ENCODE measurements at places on chromosomes 12 and 14. TPM values are rescaled to one million over a fixed set of nuclear protein-coding genes. Genes with fewer than 3 reads are reported as not detected.

GRCh38 chr12:31536672-31537071 is 54.3 kb downstream of the DENND5B start:
- H3K4me1 ChIP-seq = no peaks in the 10 kb centered on the region
- no peak for DNase-seq
- H3K27me3 ChIP-seq = no peaks in the 10 kb centered on the region

DNA sequence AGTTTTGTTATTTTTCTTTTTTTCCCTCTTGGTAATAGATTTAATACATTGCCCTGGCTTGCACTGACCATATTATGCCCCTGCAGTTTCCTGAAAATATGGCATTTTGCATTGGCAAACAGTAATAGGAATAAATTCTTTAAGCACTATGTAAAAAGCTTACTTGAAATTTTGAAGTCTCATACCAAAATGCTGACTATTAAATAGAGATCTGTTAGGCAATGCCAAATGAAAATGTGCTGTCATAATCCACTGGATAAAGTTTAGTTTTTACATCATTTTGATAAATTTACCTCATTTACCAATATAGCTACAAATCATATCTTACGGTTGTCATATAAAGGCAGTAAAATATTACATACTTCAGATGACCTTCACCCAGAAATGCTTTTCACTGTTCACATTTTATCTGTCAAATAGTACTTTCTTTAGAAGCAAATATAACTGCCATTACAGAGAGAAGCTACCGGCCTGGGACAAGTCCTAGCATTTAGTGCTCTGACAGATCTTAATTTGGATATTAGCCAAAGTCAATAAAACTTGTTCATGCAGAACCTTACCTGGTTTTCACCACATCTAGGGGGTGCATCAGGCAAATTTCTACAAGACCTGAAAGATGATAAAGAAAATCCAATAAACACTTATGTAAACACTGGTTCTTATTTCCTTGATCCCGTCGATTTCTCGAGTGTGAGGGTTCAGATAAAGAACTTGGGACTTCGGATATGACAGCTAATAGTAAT is 212.9 kb downstream of the PAX9 start:
- H3K27me3 ChIP-seq = no peaks in the 10 kb centered on the region
- H3K27ac ChIP-seq = no peak overlapping the region
- H3K4me1 ChIP-seq = no peaks in the 10 kb centered on the region
- DNase-seq = no peak
- no peak overlapping the region for H3K4me3 ChIP-seq
- no peaks in the 10 kb centered on the region for H3K36me3 ChIP-seq

GRCh38 chr14:74062809-74063150 is 21.5 kb downstream of the ALDH6A1 start:
- H3K4me1 ChIP-seq = no peaks in the 10 kb centered on the region
- no peaks in the 10 kb centered on the region for H3K27me3 ChIP-seq
- no peak overlapping the region for H3K27ac ChIP-seq
- DNase-seq = no peak
- H3K36me3 ChIP-seq = peaks cover 91% of the 10 kb centered on the region
- H3K4me3 ChIP-seq = no peak overlapping the region

- H3K4me1 ChIP-seq = no peaks in the 10 kb centered on the region
- DNase-seq = no peak
- H3K36me3 ChIP-seq = no peaks in the 10 kb centered on the region
- H3K4me3 ChIP-seq = no peak overlapping the region
- H3K27me3 ChIP-seq = no peaks in the 10 kb centered on the region
Measured at GRCh38 chr12:27101290-27101689, 18.9 kb upstream of the C12orf71 start.

DNA sequence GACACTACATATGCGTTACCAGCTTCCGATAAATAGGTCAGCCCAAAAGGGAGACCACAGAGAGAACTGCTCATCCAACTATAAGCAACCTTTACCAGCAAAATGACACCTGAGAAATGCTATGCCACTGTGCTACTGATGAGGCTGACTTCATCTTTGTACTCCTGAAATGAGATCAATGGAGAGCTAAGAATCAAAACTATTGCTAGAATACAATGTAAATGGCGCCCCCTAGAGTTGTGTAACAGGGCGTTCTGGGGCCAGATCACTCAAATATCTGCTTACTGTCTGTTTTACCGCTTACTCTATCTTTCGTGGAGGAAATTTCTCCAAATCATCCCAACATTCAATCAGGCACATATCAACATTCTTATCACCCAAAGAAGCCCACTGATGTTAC is 4.6 kb downstream of the ZNF384 start:
- DNase-seq = no peak
- H3K4me1 ChIP-seq = peaks cover 9% of the 10 kb centered on the region
- no peak overlapping the region for H3K27ac ChIP-seq
- no peaks in the 10 kb centered on the region for H3K27me3 ChIP-seq
- peaks cover 9% of the 10 kb centered on the region for H3K36me3 ChIP-seq

GRCh38 chr14:89667983-89668382 is 250.9 kb upstream of the FOXN3 start:
- H3K4me1 ChIP-seq = no peaks in the 10 kb centered on the region
- DNase-seq = no peak
- no peak overlapping the region for H3K4me3 ChIP-seq
- H3K27me3 ChIP-seq = no peaks in the 10 kb centered on the region
- no peak overlapping the region for H3K27ac ChIP-seq
- no peaks in the 10 kb centered on the region for H3K36me3 ChIP-seq

Gene PRKD1
- total RNA-seq = 5.1 TPM

Gene MYH6
- 0.12 TPM for total RNA-seq

DNA sequence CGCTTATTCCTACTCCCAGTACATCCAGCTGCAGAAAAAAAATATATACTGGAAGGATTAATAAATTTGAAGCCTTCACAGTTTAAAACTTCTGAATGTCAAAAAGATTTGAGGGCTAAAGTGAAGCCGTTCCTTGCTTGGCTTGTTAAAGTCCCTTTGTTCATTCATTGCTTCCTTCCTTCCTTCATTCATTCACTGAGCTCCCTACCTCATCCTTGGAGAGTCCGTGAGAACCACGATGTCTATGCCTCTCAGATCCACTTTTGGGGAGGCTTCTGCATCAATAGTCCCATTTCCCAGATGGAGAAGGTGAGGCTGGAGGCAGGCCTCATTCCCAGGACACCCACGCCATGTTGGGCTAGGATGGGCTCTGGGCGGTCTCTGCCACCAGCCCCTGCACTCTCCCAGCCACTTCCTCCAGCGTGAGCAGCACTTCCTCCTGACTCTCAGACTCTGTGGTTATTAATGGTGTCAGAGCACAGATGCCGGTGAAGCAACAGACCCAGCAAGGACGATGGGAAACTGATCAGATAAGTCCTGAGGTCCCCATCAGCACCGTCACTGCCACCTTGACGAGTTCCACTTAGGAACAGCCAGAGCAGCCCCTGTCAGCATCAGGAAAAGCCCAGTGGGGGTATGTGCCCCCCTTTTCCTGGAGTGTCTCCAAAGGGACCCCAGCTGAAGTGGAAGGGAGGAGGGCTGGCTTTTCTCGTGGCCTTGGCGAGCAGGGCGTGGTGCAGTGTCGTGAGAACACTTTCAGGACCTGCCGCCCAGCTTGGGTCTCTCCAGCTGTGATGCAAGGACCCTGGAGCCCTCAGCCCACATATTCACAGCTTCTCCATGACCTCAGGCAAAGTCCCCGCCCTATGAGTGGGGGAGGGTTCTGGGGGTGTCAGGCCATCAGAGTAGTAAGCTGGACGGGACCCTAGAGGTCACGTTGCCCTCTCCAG is 21.2 kb downstream of the ASB2 start:
- peaks cover 5% of the 10 kb centered on the region for H3K4me1 ChIP-seq
- peak overlapping the region; percentile 12 for H3K27ac ChIP-seq
- DNase-seq = no peak

Gene B4GALNT1
- total RNA-seq = 0.49 TPM

DNA sequence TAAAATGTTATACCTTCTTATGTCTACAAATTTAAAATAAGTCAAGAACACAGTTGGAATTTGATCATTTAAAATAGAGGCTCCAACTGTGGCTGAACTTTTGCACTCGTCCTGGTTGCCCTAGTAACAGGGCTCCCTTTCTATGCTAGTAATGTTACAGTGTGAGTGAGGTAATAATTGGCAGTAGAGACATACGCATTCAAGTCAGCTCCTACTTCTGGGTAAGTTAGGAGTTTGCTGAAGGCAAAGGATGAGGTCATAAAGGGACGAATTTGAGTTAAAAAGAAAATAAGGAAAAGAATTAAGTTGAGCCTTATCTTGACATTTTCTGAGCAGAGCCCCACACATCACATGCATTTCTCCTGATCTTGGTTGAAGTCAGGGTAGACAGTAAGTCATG is 129.1 kb downstream of the TMEM117 start:
- no peaks in the 10 kb centered on the region for H3K4me1 ChIP-seq
- no peak overlapping the region for H3K4me3 ChIP-seq
- H3K36me3 ChIP-seq = no peaks in the 10 kb centered on the region
- no peaks in the 10 kb centered on the region for H3K27me3 ChIP-seq

- no peak overlapping the region for H3K4me3 ChIP-seq
- H3K27me3 ChIP-seq = no peaks in the 10 kb centered on the region
- no peaks in the 10 kb centered on the region for H3K36me3 ChIP-seq
- H3K27ac ChIP-seq = no peak overlapping the region
- H3K4me1 ChIP-seq = no peaks in the 10 kb centered on the region
Measured at GRCh38 chr12:93166541-93167307, 211.0 kb upstream of the NUDT4 start.

DNA sequence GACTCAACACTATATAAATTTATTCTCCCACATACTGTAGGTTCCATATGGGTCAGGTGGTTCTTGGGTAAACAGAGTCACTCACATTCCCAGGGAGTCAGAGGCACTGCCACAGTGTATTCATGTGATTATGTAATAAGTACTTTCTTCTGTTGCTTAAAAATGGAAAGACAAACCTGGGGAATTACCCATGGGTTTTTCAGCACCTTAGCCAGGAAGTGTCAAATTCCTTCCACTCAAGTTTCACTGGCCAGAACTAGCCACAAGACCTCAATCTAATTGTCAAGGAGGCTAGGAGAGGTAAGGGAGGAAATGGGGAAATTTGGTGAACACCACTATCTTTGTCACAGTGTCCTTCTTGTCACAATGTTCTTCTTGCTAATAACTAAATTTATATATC is 333.2 kb upstream of the MDGA2 start:
- H3K27me3 ChIP-seq = no peaks in the 10 kb centered on the region
- no peaks in the 10 kb centered on the region for H3K4me1 ChIP-seq
- H3K27ac ChIP-seq = no peak overlapping the region
- no peak overlapping the region for H3K4me3 ChIP-seq
- no peaks in the 10 kb centered on the region for H3K36me3 ChIP-seq

DNA sequence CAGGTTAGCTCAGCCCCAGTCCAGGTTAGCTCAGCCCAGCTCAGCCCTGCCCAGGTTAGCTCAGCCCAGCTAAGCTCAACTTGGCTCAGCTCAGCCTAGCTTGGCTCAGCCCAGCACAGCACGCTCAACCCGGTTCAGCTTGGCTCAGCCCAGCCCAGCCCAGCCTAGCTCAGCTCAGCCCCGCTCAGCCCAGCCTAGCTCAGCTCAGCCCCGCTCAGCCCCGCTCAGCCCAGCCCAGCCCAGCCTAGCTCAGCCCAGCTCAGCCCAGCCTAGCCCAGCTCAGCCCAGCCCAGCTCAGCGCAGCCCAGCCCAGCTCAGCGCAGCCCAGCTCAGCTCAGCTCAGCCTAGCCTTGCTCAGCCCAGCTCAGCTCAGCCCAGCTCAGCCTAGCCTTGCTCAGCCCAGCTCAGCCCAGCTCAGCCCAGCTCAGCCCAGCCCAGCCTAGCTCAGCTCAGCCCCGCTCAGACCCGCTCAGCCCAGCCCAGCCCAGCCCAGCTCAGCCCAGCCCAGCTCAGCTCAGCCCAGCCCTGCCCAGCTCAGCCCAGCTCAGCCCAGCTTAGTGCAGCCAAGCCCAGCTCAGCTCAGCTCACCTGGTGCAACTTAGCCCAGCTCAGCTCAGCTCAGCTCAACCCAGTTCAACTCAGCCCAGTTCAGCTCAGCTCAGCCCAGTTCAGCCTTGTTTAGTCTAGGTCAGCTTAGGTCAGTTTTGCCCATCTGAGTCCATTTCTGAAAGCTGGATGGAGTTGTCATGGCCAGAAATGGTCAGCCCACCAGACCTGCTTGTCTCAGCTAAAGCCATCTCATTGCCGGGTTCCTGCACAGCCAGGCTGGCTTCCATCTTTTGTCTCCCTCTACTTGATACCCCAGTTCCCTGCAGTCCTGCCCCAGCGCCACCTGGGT is 333.6 kb downstream of the TMEM121 start:
- H3K4me1 ChIP-seq = no peaks in the 10 kb centered on the region
- no peaks in the 10 kb centered on the region for H3K27me3 ChIP-seq
- no peaks in the 10 kb centered on the region for H3K36me3 ChIP-seq
- H3K27ac ChIP-seq = no peak overlapping the region
- DNase-seq = peak; percentile 52

DNA sequence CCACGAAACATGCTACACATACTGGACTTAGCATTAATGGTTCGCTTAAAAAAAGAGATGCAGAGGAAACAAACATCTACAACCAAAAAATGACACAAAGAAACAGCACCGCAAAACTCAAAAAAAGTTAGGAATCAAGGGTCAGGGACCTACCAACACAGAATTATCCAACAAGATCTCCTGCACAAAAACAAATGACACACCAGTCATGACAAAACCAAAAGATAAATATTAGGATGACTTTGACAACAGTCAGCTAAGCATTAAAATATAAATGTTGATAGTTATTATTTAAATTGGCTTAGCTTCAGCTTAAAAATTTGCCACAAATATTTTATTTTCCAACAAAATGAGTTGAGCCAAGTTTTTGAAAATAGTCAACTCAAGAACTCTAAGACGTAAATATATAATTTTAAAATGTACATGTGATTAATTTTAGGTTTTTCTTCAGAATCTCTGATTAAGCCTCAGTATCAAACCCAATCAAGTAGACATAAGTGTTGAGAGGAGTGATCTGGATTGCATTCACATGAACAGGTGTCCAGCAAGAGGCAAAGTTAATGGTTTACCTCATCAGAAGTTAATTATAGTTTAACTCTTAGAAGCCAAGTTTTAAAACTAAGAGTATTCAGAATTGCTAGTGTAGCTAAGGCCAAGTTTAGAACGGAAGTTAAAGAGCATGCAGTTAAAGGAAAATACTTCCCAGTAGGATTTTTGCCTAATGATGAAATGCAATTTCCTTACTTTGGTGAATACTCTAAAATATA is 79.9 kb downstream of the HEATR5A start:
- no peak overlapping the region for H3K4me3 ChIP-seq
- peaks cover 9% of the 10 kb centered on the region for H3K4me1 ChIP-seq
- peaks cover 8% of the 10 kb centered on the region for H3K36me3 ChIP-seq
- no peak for DNase-seq

GRCh38 chr12:42705863-42706262 is 116.3 kb upstream of the PRICKLE1 start:
- H3K27me3 ChIP-seq = no peaks in the 10 kb centered on the region
- DNase-seq = no peak
- H3K36me3 ChIP-seq = no peaks in the 10 kb centered on the region
- H3K4me3 ChIP-seq = no peak overlapping the region
- no peaks in the 10 kb centered on the region for H3K4me1 ChIP-seq
- no peak overlapping the region for H3K27ac ChIP-seq
